Activated T-helper 17 cell treated with anti-CD3 and anti-CD28 coated beads, Interleukin-2, amount 50 U/mL, for 72 hours (primary cell): ENCODE measurements at places on chromosomes 5 and 9. TPM values are rescaled to one million over a fixed set of nuclear protein-coding genes. Genes with fewer than 3 reads are reported as not detected.

DNA sequence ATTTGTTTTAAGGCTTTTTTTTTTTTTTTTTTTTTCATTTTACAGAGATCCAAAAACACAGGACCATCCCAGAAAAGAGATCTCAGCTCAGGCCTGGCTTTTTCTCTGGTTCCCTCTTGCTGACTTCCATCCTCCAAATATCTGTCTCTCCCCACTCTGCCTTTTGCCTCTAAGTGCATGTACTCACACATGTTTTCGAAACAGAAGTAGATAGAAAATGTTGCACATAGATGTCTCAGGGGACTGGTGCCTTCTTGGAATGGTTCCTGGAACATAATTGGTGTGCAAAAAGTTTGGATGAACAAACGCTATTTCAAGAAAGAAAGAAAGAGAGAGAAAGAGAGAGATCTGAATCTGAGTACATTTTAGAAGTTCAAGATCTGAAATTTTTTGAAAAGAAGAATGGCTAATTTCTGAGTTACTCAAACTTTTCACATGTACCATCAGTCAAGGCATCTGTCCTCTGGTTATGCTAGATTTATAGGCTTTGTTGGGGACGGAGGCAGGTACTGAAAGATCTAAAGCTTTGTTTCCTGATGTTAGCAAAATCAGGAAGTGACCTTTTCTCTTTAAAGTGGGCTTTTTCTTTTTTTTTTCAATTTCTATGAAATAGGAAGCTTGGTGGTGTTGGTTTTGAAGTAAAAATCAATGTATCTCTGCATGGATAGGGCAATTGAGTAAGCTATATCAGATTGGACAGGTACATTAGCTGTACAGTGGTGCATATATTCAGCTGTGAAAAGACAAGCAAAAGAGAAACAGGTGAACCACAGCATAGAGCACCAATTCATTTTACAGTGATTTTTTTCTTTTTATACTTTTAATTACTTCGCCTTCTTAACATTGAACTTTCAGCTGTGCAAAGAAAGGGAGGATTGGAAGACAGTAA lies 8.5 kb upstream of the TNFSF8 start:
- no peak for ATAC-seq

DNA sequence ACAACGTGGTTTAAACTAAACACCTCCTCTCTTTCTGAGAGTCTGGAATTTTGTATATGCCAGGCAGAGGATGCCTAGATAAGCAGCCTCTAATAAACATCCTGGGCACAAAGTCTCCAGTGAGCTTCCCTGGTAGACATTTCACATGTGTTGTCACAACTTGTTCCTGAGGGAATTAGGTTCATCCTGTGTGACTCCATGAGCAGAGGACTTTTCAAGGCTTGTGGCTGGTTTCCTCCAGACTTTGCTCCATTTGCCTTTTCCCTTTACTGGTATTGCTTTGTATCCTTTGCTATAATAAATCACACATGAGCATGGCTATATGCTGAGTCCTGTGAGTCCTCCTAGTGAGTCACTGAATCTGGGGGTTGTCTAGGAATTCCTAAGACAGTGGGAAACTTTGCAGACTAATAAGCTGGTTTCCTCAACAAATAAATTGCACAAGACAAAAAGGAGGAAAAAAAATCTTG lies 77.4 kb downstream of the NR2F1-AS1 start:
- no peak for ATAC-seq

GRCh38 chr9:33182519-33182918 lies 15.4 kb upstream of the B4GALT1 start:
- ATAC-seq: no peak

DNA sequence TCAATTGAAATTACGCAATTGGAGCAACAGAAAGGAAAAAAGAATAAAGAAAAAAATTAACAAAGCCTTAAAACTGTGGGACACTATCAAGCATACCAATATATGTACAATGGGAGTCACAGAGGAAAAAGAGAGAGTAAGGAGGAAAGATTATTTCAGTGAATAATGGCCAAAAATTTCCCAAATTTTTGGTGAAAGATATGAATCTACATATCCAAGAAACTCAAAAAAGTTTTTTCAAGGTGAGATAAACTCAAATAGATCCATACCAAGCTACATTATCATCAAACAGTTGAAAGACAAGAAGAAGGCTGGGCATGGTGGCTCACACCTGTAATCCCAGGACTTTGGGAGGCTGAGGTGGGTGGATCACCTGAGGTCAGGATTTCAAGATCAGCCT lies 8.8 kb upstream of the BRD3 start:
- ATAC-seq: no peak

GRCh38 chr5:125125031-125125823 lies 378.8 kb upstream of the ZNF608 start:
- no peak for ATAC-seq

GRCh38 chr9:84315278-84315877 lies 25.2 kb downstream of the SLC28A3 start:
- peak; percentile 56 for ATAC-seq

DNA sequence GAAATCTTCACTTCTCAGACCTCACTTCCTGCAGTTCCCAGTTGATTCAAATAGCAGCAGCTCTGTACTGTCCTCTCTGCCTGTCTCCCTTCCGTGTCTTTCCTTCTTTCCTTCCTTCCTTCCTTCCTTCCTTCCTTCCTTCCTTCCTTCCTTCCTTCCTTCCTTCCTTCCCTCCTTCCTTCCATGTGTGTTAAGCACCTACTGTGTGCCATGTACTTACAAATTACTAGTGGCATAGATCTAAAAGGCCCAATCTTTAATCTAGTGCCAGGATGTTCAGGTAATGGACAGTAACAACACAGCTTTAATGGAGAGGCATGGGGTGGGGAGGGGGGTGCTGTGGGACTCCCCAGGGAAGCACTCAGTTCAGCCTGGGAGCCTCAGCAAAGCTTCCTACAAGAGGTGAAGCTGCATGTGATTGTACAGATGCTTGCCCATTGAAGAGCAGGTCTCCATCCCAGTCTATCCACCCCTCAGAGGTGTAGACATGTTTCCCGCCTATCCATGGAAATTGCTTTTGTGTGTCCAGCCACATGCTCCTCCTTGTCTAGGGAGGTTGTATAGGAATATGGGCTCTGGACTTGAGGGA lies 106.0 kb downstream of the RGS3 start:
- ATAC-seq: no peak

- ATAC-seq: no peak
Measured at GRCh38 chr9:95035846-95036245, 281.7 kb downstream of the FANCC start.

- ATAC-seq: no peak
Measured at GRCh38 chr9:2623288-2624050, 1.9 kb downstream of the VLDLR start.

DNA sequence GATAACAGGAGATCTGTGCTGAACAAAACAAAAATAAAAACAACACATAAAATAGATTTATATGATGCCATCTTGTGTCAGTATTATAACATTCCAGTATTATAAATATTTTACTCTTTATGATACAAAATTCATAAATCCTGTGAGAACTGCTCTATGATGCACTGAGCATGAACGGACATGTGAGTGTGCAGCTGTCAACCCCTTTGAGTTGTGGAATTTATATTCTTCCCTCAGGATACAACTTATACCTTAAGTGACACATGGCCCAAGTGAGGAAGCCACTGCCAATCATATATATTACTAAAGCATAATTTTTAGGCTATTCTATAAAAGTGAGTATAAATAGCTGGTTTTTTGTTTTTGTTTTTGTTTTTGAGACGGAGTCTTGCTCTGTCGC lies 116.0 kb upstream of the OR13F1 start:
- no peak for ATAC-seq

DNA sequence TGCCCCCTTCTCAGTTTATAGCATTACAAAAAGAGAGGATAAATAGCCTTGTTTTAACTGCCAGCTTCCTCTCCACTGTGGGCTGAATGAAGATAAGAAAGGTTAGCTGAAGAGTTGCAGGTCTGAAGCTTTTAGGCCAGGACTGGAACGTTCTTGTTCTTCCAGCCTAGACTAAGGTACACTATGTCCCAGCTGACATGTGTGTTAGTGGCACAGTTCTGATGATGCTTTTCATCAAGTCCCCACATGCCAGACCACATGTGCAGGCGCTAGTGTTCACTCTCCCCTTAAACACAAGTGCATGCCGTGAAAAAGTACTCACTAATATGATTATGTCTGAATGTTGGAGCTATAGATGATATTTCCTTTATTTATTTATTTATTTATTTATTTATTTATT lies 40.7 kb downstream of the STXBP1 start:
- ATAC-seq: no peak

DNA sequence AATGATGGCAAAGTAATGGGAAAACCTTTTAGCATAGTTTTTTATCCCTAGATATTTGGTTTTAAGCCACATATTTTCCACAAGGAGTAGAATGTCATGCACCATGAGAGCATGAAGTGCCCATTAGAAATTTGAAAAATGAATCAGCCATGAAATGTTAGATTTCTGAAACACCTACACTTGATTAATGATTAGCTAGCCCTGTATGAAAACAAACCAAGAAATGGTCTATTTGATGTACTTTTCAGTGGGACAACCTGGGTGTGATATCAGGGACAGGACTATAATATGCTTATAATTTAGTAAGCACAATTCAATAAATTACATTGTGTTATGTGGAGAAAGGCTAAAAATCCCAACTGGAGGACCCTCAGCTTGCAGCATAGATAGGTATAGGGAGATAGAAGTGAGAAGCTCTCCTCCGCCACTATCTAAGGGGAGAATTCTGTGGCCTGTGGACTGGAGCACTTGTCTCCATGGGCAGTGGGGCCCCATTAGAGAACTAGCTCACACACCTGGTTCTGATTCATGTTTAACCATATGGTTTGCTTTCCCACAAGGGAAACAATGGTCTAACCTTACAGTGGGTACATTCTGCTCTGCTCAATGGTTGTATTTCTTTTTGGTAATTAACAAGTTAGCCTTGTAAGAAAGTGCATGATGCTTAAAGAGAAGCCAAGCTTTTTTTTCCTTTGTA lies 35.2 kb downstream of the NUP214 start:
- ATAC-seq: no peak

DNA sequence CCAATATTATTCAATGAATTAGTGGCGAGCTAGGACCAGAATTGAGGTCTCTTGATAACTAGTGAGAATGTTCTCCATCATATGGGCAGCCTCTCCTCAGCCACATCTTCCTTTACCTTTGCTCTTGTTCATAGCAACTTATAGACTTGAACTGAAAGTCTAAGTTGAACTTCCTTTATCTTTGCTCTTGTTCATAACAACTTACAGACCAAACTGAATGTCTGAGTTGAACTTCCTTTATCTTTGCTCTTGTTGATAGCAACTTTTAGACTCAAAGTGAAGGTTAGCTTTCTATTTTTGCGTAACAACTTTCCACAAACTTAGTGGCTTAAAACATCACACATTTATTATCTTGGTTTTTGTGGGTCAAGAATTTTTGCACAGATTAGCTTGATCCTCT lies 146.4 kb upstream of the C9orf72 start:
- no peak for ATAC-seq

DNA sequence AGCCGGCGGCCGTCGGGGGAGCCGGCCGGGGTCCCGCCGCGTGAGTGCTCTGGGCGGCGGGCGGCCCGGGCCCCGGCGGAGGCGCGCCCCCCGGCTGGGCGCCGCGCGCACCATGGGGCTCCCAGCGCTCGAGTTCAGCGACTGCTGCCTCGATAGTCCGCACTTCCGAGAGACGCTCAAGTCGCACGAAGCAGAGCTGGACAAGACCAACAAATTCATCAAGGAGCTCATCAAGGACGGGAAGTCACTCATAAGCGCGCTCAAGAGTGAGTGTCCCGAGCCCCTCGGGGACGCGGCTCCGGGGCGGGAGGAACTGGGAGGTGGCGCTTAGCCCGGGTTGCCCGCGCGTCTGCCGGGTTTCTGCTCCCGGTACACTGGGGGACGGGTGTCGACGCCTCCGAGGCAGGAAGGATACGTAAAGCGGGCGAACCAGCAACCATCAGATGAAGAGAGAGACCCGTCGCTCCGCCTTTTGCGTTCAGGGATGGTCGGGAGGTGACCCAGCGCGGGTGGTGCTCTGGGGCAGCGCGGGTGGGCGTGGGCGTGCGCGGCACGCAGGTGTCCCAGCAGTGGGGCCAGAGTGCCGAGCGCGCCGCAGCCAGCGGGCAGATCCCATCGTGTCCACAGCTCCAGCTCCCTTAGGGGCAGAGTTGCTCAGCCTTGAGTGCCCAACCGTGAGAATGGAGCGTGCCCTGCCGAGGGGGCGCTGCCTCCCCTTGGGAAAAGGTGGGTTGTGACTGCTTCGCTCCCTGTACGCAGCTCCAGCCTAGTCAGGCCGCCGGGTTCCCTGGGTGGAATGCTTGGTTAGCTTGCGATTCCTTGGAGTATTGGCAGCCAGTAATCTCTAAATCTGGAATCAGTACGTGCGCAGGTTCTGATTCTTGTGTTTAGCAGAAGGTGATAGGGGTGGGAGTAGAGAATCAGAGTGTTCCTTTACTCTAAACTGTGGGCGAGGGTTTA lies 753 bp downstream of the ARHGAP26 start:
- peak; percentile 26 for ATAC-seq

DNA sequence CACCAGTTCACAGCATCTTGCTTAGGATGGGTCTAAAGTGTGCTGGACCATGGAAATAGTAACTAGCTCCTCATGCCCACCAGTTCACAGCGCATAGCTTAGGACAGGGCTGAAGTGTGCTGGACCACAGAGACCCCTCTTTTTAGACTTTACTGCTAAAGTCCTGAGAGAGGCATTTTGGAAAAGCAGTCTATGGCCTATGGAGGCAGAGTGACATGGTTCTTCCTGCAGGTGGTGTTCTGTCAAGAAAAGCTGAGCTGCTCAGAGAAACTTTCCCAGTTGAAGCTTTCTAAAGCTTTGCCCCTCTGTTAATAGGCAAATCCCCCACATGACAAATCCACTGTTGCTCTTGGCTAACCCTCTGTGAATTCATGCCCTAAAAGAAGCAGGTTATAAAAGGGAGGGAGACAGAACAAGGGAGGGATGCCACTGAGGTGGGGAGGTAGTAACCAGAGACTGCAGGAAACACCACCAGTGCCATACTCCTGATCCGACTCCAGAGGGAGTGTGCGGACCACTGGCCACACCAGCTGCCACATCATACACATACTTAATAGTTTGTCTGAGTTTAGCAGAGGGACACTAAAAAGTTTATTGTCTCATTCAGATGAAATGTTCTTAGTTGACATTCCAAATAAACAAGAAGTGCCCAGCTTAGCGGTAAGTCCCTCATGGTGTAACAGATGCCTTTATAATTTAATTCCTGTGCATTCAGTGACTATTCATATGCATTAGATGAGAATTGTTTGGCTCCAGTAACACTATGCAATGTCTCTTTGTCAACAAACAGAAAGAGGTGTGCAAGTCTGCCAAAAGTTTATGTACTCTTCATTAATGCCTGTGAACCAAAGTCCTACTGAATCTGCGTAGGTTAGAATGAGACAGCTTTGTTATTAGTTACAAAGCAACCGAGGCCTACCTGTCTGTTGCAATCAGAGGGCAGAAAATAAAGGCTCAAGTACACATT lies 236.2 kb upstream of the NFIL3 start:
- no peak for ATAC-seq

Gene LRRC26
- total RNA-seq: not detected

Gene IL3
- 0.32 TPM for total RNA-seq

Gene BTNL9
- total RNA-seq: 0.16 TPM

Gene ARID3C
- total RNA-seq: 0.17 TPM

Gene SPEF2
- total RNA-seq: 9.3 TPM

Gene IFNB1
- total RNA-seq: not detected

Gene ISL1
- not detected for total RNA-seq

Gene SUSD3
- total RNA-seq: 68.4 TPM

Gene NTRK2
- 9.6 TPM for total RNA-seq
